Stimulated activated CD4-positive, alpha-beta T cell treated with anti-CD3 and anti-CD28 coated beads, Interleukin-15, amount 100 ng/mL, for 1 hour (primary cell): ENCODE measurements at places on chromosomes 11 and 22.

GRCh38 chr11:44593251-44593650 lies 27.8 kb downstream of the CD82 start:
- DNase-seq = no peak

DNA sequence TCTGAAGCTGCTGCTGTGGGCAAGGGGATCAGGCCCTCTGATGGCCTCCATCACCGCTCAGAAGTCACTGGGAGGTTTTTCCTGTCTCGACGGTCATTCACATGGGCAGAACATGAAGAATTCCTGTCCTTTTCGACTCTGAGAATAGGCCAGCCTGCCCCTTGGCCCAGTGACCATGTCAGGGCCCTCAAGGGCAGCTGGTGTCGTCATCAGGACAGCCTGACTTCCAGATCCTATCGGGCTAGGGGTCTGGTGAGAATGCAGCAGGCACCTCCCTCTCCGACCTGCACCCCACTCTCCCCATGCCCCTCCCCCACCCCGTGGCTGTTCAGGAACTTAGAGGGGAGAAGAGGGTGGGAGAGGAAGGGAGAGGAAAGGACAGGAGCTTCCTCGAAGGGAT lies 3.6 kb downstream of the TP53I11 start:
- DNase-seq = no peak

DNA sequence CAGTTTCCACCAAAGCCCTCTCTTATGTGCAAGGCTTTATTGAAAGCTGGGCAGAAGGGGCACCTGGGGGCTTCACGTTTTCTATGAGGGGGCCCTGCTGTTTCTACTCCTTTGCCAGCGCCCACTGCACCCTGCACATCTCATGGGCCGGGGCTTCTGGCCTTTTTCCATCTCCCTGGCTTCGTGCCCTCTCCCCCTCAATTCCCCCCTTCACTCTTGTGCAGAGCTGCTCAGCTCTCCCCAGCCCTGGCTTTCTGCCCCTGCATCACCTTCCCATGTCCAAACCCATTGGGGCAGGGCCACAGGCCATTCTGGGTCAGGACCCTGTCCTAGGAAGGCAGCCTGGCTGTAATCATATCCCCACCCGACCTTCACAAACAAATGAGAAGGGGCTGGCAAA lies 36.5 kb downstream of the MCM5 start:
- no peak for DNase-seq

GRCh38 chr11:27303903-27304302 lies 59.1 kb downstream of the CCDC34 start:
- no peak for DNase-seq

GRCh38 chr11:12077535-12078280 lies 32.7 kb upstream of the MICAL2 start:
- no peak for DNase-seq

GRCh38 chr11:21514316-21514715 lies 678.6 kb upstream of the ANO5 start:
- no peak for DNase-seq

DNA sequence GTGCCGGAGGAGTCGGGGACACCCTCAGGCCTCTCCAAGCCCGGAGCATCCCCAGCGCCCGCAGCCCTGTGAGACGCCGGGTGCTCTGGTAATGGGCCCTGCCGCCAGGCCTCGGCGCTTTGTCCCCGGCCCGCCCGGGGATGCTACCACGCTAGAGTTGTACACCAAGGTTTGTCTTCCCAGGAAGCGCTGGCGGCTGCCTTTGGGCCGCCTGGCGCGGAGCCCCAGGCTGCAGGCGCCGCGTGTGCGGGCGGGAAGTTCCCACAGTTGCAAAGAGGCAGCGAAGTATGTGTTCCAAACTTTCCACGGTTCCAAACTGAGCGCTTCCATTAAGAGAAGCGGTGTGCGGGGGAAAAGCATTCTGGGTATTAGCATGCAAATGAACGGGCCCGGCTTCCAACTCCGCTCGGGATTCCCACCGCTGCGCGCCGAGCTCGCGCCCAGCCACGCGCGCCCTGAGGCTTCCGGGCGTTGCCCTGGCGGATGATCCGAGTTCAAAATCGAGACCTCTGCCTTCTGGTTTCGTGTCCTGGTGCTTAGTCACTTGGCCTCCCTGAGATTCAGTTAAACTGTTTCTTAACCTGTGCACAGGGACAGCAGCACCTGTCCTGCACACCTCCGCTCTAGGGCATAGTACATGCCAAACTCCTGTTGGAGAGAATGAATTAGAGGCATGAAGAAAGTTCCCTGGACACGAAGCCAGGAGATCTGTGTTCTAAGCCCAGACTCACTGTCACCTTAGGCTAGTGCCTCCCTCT lies 1.3 kb upstream of the PATZ1 start:
- no peak for DNase-seq
